Neural progenitor cell (in vitro differentiated cells): ENCODE measurements at places on chromosomes 5 and 9. TPM values are rescaled to one million over a fixed set of nuclear protein-coding genes. Genes with fewer than 3 reads are reported as not detected.

Gene SPATA31E1
- not detected in 2 replicates for total RNA-seq

DNA sequence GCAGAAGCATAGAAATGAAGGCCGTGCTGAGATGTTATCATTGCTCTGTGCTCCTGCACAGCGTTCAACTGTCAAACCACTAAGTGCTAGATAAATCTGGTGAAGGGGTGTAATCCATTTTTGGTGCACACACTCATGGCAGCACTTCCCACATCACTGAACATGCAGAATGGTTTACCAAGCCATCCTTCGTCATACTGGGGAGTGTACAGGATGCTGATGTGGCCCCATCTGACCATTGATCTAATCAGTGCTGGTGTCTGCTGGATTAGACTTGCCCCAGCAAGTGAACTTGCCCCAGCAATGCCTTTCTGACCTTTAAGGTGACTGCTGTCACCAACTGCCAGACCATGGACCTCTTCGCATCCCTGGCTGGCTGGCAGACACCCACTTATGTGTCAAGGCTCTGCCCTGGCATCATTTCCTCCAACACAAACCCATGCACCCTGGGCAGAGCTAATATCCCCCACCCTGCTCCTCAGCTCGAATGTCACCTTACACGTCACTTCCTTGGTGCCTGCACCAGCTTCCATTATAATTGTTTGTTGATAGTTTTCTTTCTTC lies 4.2 kb upstream of the SEMA4D start:
- no peak for DNase-seq

DNA sequence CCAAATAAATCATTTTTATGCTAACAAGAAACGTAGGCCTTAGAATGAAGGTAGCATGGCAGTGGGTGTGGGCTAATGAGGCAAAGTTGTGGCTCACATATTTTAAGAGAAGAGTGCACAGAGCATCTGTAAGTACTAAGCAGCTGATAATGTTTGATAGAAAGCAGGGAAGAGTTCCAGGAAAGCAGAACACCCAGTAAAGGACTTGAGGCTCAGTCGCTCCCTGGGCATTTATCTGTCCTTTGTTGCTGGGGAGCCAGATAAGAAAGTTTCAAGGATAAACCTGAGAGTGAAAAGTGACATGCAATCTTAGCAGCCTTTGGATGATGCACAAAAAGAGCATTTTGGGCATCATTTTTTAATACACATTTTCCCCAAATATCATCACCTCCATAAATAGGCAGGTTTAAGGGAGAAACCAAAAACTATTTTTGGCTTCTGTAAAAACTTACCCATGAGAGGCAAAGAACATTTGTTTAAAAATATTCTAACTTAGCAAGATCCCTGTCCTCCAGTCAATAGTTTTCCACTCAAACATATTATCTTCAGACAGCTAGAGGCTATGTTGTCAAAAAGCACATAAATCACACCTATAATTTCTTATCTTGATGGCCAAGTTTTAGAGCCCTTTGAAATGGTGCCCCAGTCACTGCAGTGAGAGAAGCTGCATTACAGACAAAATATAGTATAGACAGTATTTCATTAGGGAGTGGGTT lies 3.4 kb downstream of the FREM1 start:
- no peak for DNase-seq

DNA sequence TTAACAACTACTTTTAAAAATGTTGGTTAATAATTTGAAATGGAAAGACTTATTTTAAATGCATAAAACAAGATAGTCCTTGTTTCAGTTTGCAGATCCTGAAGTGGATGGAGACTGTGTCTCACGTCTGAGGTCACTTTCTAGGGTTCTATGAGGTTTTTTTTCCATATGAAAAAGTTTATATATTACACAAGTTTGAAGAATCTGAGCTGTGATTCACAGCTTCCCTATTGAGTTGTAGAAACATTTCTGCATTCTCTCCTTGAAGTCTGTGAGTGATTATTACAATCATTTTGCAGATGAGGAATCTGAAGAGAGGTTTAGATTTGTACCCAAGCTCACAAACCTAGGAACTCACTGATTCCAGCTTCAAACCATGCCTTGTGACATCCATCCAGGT lies 442.5 kb upstream of the KLF4 start:
- no peak for DNase-seq

- peak; percentile 82 for DNase-seq
Observed at GRCh38 chr9:29806937-29807618, 2233.8 kb upstream of the C9orf72 start.

GRCh38 chr9:132798817-132799790 lies 79.0 kb downstream of the AK8 start:
- DNase-seq = no peak
